ELR (cell line): ENCODE measurements at places on chromosomes 6 and 20.

GRCh38 chr6:43622541-43622940, 6.5 kb downstream of the GTPBP2 start:
- DNase-seq = no peak

DNA sequence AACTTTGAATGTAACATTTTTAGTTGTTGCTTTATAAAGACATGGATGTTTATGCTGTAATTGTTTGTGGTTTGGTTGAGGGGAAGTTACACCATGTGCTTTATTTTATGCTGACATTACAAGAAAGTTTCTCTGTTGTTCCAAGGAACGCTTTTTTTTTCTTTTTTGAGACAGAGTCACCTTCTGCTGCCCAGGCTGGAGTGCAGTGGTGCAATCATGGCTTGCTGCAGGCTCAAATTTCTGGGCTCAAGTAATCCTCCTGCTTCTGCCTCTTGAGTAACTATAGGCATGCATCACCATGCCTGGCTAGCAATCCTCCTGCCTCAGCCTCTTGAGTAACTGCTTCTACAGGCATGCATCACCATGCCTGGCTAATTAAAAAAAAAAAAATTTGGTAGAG, 21.0 kb upstream of the IFNGR1 start:
- peak; percentile 74 for DNase-seq

DNA sequence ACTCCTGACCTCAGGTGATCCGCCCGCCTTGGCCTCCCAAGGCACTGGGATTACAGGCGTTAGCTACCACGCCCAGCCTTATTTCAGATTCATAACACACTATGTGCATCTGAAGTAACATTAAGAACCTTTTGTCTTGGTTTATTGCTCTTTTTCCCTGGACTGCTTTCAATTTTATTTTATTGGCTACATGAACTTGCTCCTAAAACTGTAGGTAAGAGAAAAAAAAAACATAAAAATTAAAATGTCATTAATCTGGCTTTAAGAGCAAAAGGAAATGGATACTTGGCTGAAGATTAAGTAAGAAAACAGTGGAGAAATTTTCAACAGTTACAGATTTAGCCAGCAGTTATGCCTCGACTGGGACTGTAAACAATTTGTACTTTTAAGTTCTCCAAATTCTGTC, 62.5 kb downstream of the GJA1 start:
- no peak for DNase-seq

- no peak for DNase-seq
These were observed 127.4 kb upstream of the HCRTR2 start for GRCh38 chr6:55046869-55047422.

GRCh38 chr6:105515054-105515453, 112.2 kb upstream of the PREP start:
- DNase-seq = no peak

DNA sequence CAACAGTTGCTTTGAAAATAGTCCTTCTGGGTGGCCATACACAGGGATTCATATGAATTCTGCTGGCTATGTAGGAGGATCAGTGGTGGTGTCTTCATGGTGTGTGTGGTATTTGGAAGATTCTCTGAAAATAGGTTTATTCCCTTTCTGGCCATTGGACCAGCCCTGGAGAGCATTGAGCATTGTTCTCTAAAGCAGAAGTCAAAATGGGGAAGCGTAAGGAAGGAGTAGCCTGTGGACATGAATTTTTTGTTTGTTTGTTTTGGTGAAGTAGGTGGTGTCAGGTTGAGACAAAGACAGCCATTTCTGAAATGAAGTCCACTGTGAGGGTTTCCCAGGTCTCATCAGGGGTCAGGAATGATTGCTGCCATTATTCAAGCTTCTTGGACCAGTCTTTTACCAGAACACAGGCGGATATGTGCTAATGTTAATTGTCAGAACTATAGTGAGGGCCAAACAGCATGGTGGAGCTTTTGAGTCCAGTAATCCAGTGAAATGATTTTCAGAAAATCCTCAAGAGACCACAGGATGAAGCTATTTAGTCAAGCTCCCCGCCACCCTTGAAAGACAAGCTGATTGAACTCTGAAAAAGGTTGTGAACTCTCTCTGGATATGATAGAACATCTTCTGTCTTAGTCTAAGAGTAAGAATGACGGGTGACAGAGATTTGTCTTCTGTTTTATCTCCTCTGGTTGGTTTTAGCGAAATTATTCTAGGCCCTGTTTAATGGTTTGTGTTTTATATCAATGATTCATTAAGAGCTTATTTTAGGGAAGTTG, 60.0 kb downstream of the DNAH8 start:
- no peak for DNase-seq

DNA sequence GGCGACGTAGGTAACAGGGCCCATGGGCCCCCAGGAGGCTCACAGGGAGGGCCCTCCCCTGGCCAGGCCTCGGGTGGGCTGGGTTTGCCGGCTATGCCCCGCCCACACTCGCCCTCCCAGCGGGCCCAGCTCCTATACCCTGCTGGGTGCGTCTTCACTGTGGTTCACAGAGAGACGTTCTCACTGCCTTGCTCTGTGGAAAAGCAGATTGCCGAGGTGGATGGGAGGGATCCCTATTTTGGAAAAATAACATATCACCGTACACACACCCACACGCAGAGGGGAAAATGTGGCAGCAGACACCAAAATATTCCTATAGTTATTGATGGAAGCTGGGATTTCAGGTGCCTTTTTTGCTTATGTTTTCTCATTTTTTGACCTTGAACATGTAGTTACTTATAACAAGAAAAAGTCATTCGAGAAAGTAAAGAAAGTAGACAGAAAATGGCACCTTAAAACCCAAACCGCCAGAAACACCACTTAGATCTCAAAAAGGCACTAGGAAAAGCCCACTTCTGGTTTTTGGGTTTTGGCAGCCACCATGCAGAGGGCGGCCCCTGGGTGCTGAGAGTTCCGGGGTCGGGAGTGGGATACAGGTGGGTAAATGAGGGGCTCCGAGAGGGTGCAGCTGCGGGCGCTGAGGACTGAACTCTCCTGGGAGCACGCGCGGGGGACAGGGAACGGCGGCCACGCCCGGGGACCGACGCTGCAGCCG, 49.4 kb downstream of the TMEM242 start:
- no peak for DNase-seq

- DNase-seq = no peak
These were observed 271.2 kb downstream of the PRL start for GRCh38 chr6:22025468-22026163.

- no peak for DNase-seq
These were observed 196.2 kb downstream of the PAX1 start for GRCh38 chr20:21901470-21902275.
